ENCODE measurements at places on chromosomes 1 and 21.

DNA sequence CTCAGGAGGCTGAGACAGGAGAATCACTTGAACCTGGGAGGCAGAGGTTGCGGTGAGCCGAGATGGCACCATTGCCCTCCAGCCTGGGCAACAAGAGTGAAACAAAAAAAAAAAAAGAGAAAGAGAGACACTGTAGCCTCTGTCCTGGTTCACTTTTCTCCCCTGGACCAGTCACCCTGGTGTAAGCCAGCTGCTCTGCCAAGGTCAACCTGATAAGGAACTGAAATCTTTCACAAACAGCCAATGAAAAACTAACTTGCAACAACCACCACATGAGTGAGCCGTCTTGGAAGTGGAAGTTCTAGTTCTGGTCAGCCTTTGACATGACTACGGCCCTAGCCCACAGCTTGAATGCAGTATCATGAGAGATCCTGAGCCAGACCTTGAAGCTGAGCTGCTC lies 36.8 kb upstream of the CXADR start:
- no peak for DNase-seq

GRCh38 chr1:173020138-173020750 lies 30.5 kb downstream of the TNFSF18 start:
- DNase-seq, result peak; percentile 18

- no peak for DNase-seq
These were observed 19.8 kb downstream of the LRRC38 start for GRCh38 chr1:13494025-13494424.

GRCh38 chr1:26287033-26287711 lies 7.3 kb downstream of the SH3BGRL3 start:
- DNase-seq, result peak; percentile 77

- peak; percentile 43 for DNase-seq
These were observed 66.7 kb downstream of the TEX35 start for GRCh38 chr1:178579562-178579961.

GRCh38 chr1:246725191-246725590 lies 982 bp downstream of the SCCPDH start:
- no peak for DNase-seq

DNA sequence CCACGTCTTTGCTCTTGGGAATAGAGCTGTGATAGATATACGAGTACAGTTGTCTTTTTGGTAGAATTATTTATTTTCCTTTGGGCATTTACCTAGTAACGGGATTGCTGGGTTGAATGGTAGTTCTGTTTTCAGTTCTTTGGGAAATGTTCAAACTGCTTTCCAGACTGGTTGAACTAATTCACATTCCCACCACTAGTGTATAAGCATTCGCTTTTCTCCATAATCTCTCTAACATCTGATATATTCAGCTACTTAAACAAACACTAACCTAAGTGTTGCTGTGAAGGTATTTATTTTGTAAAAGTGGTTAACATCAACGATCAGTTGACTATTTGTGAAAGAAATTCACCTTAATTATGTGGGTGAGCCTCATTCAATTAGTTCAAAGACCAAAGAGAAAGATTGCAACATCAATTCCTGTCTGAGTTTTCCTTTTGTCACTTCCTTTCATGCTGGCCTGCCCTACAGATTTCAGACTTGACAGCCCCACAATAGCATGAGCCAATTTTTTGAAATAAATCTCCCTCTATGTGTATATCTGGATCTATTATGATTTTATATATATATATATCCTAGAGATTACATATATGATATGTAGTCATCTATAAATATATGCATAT lies 26.7 kb upstream of the DUSP10 start:
- no peak for DNase-seq

Measured in CD4-positive, alpha-beta T cell treated with Interleukin-15 for 1 hour (primary cell).